T-helper 2 cell treated with Interferon-gamma antibody and Interleukin-4, amounts not matched to agents 5 μg/mL and 100 μg/mL, for 36 hours (primary cell): ENCODE measurements at places on chromosomes 11 and 22.

GRCh38 chr22:38788021-38788816 is 5.7 kb downstream of the DNAL4 start:
- DNase-seq = no peak

- DNase-seq = no peak
Observed at GRCh38 chr11:78277314-78277994, 88.7 kb downstream of the USP35 start.

GRCh38 chr11:72816404-72816990 is 2.3 kb downstream of the ATG16L2 start:
- no peak for DNase-seq

- DNase-seq = no peak
Observed at GRCh38 chr11:120001178-120002090, 136.5 kb downstream of the TRIM29 start.

DNA sequence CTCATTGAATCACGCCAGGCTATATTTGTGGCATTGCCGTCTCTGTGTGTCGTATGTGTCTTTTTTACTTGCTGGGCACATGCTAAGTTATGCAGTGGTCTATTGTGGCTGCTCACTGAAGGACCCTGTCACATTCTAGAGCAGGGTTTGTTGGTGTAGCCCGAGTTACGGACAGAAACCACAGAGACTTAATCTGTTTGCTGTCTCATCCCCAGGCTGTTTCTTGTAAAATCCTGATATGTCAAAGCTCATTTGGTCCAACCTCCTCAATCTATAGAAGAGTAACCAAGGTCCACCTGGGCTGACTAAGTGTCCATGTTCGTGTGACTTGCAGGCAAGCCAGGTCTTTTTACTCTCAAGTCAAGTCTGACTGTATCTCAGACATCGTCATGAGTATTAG is 5.0 kb downstream of the DPF2 start:
- DNase-seq = no peak

- no peak for DNase-seq
Observed at GRCh38 chr11:64447831-64448598, 89.1 kb downstream of the RPS6KA4 start.

- DNase-seq = no peak
Observed at GRCh38 chr22:38215156-38216038, 13.6 kb downstream of the MAFF start.

GRCh38 chr11:2085251-2086066 is 53.7 kb downstream of the IGF2 start:
- DNase-seq = no peak

GRCh38 chr22:43543522-43544288 is 131.9 kb downstream of the MPPED1 start:
- no peak for DNase-seq

- no peak for DNase-seq
Observed at GRCh38 chr11:6523253-6523652, 26.2 kb downstream of the DNHD1 start.
